ENCODE measurements at places on chromosomes 5 and 9. TPM values are rescaled to one million over a fixed set of nuclear protein-coding genes. Genes with fewer than 3 reads are reported as not detected.

The HAVCR2 gene
- 56.8 TPM for polyA plus RNA-seq

The ZDHHC11B gene
- not detected for polyA plus RNA-seq

The SPINK7 gene
- not detected for polyA plus RNA-seq

The SLC4A9 gene
- not detected for polyA plus RNA-seq

The C1QTNF3 gene
- polyA plus RNA-seq = not detected

The C5orf46 gene
- not detected for polyA plus RNA-seq

The PCDHGA2 gene
- not detected for polyA plus RNA-seq

The SUSD1 gene
- polyA plus RNA-seq = 29.1 TPM

The CARTPT gene
- polyA plus RNA-seq = not detected

The PDCD1LG2 gene
- 0.41 TPM for polyA plus RNA-seq

DNA sequence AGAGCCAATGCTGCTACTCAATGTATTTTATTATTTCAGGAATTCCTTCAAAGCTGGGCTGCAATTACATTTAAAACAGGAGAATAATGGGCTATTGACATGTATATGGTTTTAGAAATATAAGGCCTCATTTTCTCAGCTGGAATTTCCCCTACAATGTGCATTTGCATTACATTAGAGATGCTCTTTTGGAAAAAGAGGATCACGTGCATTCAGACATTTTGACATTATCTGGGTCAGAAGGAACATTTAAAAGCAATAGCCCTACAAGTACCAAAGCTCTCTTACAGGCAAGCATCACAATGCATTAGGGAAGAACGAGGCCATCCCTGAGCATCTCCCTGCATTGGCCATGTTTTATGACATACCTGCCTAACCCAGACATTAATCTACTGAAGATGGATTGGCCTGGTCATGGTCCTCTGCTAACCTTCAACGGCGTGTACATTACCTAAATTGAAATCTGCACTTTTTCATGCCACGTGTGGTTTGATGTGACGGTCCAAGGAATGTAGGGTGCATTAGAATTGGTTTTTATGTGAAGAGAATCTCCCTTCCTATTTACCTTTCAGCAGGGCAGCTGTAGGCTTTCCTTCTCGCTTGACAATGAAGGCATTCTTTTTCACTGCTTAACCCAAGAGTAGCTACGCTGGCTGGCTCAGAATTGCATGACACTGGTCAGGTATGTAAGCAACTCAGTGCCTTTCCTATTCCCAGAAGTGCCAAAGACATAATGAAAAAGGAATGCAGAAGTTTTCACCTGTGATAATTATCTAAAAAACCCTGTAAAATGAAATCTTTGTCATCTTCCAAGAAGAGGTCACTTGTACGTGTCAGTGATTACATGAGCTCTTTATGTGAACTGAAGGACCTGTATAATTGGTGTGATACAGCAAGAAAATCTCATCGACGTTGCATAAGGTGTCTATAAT is 212.3 kb upstream of the MPDZ start:
- DNase-seq = no peak

- no peak for DNase-seq
Observed at GRCh38 chr5:146872188-146872587, 6.4 kb downstream of the PPP2R2B start.

GRCh38 chr5:107958861-107959260 is 288.1 kb upstream of the EFNA5 start:
- no peak for DNase-seq

DNA sequence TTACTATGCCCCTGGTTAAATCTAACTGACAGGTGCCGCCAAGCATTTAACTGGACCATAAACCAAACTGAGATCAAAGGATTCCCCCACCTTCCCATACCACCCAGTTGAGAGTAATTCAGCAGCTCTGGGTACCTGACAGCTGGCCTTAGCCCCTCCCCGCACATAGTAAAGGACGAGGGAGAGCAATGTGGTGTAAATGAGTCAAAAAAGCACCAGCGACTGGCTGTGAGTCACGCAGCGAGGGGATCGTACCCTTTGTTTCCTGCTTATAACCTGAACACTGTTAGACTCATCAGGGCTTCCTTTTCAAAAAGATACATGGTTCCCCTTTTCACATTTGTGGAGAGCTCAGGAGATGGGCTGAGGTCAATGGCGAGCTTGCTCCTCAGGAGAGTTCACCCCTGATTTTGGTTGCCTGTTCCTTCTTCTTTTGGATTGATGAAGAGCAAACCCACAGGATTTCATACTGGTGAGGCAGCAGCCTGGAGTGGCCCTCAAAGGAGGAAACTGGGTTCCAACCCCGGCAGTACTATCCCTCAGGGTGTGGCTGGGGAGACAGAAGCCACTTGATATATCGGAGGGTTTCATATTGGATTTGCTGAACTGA is 71.5 kb downstream of the ANKRD33B start:
- peak; percentile 93 for DNase-seq

- no peak for DNase-seq
Observed at GRCh38 chr5:175343308-175343707, 100.7 kb downstream of the DRD1 start.

GRCh38 chr5:137631453-137631852 is 104.4 kb downstream of the KLHL3 start:
- no peak for DNase-seq

- DNase-seq = no peak
Observed at GRCh38 chr5:82221020-82221419, 57.1 kb downstream of the RPS23 start.

DNA sequence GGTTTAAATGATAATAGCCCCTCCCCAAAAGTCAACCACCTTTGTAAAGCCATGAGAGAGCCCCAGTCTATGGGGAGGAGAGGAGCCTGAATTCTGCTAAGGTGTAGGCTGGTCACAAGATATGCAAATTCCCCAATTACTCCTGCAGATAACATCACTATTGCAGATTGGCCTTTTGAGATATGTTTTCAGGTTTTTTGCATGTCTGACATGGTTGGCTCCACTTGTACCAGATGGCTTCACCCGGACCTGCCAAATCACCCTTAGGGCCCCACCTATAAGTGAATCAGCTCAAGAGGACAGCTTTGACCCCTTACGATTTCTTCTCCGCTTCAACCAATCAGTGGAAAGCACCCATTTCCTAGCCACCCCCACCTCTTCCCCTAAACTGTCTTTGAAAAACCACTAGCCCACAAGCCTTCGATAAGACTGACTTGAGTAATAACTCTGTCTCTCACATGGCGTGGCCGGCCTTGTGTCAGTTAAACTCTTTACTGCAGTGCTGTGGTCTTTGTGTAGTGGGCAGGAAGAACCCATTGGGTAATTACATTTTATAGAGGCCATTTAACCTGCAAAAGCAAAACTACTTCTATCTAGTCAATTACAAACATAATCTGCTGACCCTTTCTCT is 69.7 kb downstream of the PRLR start:
- no peak for DNase-seq

DNA sequence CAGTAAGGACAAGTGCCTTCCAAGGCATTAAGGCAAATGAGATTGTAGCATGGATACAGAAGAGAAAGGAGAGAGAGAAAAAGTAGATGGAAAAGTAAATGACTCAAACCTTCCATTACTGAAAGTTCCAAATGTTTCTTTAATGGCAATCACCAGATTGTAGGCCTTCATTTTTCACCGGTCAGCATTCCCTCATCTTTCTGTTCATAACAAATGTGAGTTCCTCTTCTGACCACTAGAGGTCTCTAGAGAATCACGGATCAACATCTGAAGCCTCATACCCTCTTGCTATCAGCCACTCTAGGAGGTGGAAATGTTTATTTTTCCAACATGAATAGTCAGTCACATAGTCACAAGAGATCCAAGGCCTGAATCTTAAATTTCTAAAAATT is 73.6 kb upstream of the RPS23 start:
- DNase-seq = peak; percentile 22

DNA sequence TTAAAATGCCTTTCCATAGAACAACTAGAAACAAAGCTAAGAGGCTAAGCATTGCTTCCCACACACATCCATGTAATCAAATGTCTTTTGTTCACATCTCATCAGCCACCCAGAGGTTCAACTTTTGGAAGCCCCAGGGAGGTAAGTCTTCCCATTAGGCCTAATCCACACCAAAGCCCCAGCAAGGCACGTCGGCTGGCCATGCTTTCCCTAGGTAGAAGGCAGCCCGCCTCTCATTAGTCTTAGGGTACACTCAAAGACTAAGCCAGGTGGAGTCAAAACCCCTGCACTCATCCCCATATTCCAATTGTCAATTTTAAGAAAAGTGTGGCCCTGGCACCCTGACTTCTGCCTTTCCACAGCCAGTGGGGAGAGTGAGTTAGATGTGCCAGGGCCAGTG is 87.9 kb downstream of the ATPSCKMT start:
- no peak for DNase-seq

GRCh38 chr9:130467316-130467715 is 22.6 kb downstream of the ASS1 start:
- no peak for DNase-seq

- no peak for DNase-seq
Observed at GRCh38 chr9:136630662-136630992, 32.1 kb upstream of the EGFL7 start.

DNA sequence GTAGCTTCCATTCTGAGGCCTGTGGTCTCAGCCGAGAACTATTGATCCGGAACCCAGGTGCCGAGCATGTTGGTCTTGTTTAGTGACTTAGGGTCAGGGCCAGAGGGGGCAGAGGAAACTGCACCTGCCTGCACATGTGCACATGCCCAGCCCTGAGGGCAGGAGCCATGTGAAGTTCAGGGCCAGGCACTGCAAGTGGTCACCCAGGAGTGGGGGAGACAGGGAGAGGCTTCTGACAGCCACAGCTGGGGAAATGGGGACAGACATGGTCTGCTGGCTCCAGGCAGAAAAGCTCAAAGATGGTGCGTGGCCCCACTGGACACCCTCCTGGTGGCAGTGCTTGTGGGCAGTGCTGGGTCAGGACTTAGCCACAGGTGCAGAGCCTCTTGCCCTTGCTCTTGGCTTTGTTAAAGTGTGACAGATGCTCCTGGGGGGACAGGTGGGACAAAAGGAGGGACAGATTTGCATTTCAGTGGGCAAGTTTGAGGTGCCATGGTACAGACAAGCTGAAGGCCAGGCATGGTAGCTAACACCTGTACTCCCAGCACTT is 134.4 kb downstream of the CACNA1B start:
- DNase-seq = no peak

DNA sequence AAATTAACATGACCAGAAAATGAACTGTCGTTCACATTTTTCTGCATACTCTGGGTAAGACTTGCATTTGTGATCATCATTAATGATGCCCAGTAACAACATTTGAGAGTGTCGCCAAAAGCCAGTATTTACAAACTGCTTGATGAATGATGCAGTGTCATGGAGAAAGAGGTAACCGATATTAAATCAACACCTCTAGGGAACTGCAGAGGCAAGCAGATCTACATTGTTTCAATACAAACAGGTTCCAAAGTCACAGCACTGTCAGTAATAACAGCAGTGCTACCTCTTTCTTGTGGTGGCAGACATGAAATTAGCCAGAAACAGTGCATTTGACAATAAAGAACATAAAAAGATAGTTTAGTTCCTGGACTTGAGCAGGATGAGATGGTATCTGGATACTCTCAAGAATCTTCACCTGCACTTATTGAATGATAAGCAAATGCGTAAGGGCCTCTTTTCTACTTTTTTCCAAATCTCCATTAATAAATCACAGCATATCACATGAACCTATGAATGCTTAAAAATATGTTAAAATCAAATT is 456.6 kb downstream of the ARHGEF28 start:
- no peak for DNase-seq

DNA sequence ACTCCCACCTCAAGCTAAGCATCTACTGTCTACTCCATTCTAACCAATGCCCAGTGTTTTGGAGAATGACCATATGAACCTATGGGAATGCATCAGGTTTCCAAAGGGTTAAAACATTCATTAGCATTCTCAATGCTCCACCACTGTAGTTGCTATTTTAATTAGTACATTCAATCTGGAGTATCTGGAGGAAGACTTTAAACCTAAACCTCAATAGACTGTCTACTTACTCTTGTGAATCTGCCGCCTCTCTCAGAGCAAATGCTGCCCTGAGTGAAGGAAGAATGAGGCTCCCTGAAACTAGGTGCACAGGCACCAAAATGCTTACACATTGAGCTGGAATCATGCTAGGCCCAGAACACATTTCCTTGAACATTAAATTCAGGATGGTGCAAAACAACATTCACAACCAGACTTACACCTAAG is 2.0 kb downstream of the ENC1 start:
- DNase-seq = no peak

GRCh38 chr5:56587381-56588130 is 227.8 kb upstream of the MAP3K1 start:
- peak; percentile 28 for DNase-seq

DNA sequence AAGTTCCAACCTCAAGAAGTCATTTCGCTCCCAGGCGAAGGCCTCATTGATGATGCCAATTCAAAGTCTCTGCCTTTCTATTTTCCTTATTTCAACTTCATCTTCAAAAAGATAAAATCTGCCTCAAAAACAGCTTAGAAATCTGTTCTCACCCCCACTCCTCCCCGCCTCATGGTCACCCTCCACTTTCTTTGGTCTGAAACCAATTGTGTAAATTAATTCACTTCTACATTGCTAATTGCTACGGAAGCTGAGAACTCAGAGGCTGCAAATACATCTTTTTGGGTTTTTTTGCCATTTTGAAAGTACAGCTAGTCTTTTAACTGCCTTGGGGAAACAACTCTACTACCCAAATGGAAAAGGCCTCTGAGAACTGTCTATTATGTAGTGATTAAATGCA is 350.0 kb upstream of the SLC24A2 start:
- DNase-seq = no peak

- DNase-seq = no peak
Observed at GRCh38 chr5:56595566-56595965, 219.8 kb upstream of the MAP3K1 start.

DNA sequence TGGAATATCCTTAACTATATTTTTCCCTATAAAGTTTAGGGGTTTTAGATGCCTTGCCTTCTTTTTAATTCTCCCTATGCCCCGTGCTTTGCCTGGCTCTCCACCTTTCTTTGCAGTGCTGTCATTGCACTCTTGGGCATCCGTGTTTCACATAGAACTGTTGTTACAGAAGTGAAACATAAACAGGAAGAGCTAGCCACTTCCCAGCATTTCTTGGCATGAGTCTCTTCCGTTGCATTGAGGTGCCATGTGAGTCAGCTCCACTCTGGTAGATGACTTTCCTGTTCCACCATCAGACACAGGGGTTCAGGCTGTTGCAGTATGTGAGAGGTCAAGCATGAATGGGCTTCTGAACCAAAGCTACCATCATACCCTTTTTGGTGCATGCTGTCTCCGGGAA is 73.4 kb downstream of the ANGPTL2 start:
- DNase-seq = peak; percentile 86

GRCh38 chr9:97666907-97667686 is 30.0 kb downstream of the XPA start:
- peak; percentile 3 for DNase-seq

- DNase-seq = no peak
Observed at GRCh38 chr5:54514841-54515432, 2.6 kb upstream of the SNX18 start.

GRCh38 chr5:81829242-81829641 is 78.3 kb upstream of the SSBP2 start:
- DNase-seq = no peak

- DNase-seq = no peak
Observed at GRCh38 chr9:136572828-136573625, 27.2 kb upstream of the NOTCH1 start.

GRCh38 chr5:134206627-134207160 is 19.2 kb downstream of the PPP2CA start:
- DNase-seq = no peak

All from CD14-positive monocyte (primary cell).